ENCODE measurements at places on chromosomes 1 and 21. TPM values are rescaled to one million over a fixed set of nuclear protein-coding genes. Genes with fewer than 3 reads are reported as not detected.
A peak's percentile ranks its signal among the peaks of the same experiment; 100 is the strongest.

The CFHR3 gene
- 0.03 TPM for total RNA-seq

The TP73 gene
- total RNA-seq = 4.7 TPM

The RAB13 gene
- total RNA-seq = 36.6 TPM

The CLDN17 gene
- not detected for total RNA-seq

The SYTL1 gene
- 3.5 TPM for total RNA-seq

The LCE2A gene
- total RNA-seq = not detected

The PIGR gene
- total RNA-seq = not detected

The KCNA3 gene
- total RNA-seq = not detected

The KRTAP10-4 gene
- total RNA-seq = not detected

The LPAR3 gene
- not detected for total RNA-seq

The SPAG17 gene
- 0.05 TPM for total RNA-seq

GRCh38 chr1:110878591-110878990, 5.6 kb downstream of the CD53 start:
- no peak for DNase-seq

- DNase-seq = peak; percentile 4
Measured at GRCh38 chr1:101996825-101997465, at the start of gene OLFM3. TSS of gene OLFM3 (minus strand) at chr1:101996926.

- peak; percentile 96 for DNase-seq
Measured at GRCh38 chr1:92804721-92805201, 19.9 kb upstream of the EVI5 start.

- DNase-seq = no peak
Measured at GRCh38 chr1:31793086-31793485, 22.7 kb downstream of the SPOCD1 start.

DNA sequence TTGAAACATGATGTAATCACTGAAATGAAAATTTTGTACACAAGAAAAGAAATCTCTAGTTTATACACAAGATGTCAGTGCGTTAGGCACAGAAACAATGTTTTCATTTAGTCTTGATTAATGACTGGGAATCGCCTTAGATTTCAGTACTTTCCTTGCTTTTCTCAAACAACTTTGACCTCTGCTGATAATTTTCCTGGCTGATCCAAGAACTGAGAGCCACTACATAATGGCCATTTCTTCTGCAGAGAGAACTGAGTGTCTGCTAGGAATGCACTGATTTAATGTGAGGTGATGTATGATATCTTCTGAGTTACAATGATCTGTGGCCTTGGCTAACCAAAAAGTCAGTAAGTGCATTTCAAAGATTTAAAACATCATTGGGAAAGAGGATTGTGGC, 308.1 kb downstream of the CTH start:
- no peak for DNase-seq

DNA sequence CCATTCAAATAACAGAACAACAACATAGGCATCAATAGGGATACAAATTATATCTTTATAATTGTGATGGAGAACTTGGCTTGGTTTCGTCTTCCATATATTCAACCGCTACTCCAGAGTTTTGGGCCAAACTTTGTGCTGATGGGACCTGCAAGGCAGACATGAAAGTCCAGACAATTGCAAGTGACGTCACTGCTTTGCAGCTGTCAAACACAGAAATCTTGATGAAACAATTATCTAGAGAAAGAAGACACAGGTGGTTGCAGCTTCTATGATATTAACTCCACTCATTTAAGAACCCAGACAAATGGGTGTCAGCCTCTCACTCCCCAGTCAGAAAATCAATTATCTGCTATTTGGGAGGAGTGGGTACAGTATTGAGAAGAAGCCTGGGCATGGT, 390.6 kb downstream of the NUF2 start:
- DNase-seq = no peak

GRCh38 chr1:110070671-110071242, at the start of gene ALX3:
TSS of gene ALX3 (minus strand) at chr1:110070672. CDS start at chr1:110070612, 60 bp downstream.
- no peak for DNase-seq

- DNase-seq = peak; percentile 87
Measured at GRCh38 chr1:63674238-63674864, 81.1 kb downstream of the PGM1 start.

- no peak for DNase-seq
Measured at GRCh38 chr1:213082420-213083111, 31.5 kb downstream of the RPS6KC1 start.

GRCh38 chr1:208841436-208841835, 597.3 kb upstream of the PLXNA2 start:
- DNase-seq = no peak

DNA sequence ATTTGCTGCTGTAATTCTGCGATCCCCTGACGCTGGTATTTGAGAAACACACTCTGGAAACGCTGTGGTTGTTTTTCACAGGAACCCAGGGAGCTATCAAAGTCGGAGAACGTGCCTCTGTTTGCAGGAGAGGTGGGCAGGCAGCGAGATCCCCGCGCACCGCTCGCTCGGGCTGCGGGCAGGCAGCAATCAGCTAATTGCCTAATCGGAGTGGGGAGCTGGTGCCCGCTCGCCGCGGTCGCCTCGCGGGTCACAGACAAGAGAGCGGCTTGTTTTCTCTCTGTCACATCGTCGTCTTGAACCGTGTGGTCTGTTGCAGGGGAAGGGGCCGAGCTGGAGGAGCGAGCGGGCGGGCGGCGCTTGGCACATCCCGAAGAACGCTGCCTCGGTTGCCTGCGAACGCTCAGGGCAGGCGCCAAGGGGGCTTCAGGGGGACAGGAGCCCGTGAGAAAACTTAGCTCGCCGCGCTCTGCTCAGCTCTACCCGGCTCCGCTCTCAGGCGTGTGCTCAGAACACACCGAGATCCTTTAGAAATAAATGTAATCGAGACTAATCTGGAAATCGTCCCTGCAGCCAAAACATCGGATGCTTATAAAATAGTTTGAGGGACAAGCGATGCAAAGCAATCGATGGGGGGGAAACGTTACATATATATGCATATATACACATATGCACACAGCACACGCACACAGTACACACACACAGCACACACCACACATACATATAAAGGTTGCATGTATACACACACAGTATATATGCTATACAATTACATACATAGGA, 93.6 kb upstream of the SMYD2 start:
- DNase-seq = no peak

DNA sequence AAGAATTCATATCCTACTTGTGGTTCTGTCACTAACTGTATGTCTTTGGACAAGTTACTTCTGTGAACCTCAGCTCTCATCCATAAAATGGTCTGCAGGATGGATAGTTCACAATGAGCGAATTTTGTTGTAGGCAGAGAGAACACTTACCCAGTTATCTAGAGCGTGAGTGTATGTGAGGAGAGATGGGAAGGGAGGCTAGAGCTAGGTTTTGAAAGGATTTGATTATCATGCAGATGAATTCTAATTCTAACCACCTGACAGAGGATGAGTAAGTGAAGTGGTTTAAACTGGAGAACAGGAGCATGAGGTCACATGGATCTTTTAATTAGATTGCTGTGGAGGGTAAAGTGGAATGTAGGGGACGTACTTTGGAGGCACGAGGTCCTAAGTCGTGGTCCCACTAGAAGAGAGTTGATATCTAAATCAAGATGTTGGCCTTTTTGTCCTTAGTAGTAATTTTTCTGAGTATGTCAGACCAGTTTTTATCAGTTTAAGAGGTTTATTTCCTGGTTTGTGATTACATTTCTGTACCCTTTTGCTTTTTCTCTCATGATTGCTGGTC, 5.0 kb downstream of the SUCO start:
- DNase-seq = no peak

GRCh38 chr1:107946794-107947193, 18.2 kb downstream of the VAV3 start:
- no peak for DNase-seq

DNA sequence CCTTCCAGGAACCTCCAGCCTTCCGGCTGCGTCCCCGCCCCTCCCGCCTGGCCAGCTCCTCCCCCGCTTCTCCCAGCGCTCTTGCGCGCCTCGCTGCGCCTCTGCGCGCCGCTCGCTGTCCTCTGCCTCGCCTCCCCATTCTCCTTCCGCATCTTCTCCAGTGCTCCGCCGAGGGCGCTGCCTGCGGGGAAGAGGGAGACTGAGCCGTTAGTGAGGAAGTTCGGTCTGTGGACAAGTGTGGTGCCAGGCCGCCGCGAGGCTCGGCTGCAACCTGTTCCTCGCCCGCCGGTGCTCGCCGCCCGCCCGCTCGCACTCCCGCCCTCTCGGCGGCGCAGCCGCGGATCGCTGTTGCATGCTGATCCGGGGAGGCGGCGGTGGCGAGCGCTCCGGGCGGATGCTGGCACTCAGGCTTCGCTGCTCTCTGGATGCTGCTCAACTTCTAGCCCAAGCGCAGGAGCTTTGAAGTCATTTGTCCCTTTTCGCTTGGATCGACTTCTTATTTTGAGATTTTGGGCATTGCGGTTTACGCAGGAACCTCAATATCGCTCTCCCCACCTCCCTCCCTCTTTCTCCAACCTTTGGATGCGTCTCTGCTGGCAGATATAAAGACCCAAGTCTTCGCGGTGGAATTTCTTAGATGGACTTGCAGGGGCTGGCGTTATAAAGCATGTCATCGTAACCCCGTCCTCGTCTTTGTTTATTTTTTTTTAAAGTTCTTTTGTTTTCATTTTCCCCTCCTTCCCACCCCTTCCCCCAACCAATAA, 614 bp upstream of the CACNA1E start:
- no peak for DNase-seq

DNA sequence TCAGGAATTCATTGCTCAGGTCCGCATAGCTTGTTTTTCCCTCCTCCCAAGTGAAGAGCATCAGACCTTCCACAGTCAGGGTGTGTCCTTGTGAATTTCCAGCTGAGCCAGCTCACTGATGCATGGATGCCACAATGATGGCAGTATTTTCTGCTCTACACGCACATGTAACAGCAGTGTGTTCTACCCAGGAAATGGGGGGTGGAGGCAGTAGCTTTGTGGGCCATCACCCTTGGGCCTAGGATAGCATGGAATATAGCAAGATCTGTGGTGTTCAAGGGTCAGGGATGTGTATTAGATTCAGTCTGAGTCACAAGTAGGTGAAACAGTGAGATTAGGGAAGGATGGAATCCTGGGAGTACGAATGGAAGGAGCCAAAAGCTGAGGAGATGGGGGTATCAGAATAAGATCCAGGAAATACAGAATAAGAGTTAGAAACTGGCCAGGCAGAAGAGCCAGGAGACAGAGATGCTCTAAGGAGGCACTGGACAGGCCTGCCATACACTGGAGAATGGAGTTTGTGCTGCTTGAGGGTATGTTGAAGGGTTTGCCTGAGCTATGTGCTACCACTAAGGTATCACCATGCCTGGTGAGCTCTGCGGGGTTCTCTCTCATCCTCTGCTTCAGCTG, 90.6 kb upstream of the CNIH3 start:
- DNase-seq = peak; percentile 46

DNA sequence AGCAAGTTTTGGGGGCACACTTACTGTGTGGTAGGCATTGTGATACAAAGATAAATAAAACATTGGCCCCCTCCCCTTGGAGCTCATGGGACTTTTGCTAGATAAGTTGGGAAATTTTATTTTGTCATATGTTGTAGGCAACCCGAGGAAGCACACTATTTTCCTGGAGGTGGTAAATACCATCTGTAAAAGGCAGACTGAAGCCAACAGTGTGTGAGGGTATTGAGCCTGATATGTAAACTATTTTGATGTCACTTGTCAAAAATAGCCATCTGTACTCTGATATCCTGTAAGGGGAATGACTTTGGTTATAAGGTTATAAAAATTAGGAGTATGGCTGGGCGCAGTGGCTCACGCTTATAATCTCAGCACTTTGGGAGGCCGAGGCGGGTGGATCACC, 30.6 kb downstream of the VANGL2 start:
- DNase-seq = no peak

GRCh38 chr1:218525451-218526197, 180.5 kb downstream of the TGFB2 start:
- DNase-seq = no peak

DNA sequence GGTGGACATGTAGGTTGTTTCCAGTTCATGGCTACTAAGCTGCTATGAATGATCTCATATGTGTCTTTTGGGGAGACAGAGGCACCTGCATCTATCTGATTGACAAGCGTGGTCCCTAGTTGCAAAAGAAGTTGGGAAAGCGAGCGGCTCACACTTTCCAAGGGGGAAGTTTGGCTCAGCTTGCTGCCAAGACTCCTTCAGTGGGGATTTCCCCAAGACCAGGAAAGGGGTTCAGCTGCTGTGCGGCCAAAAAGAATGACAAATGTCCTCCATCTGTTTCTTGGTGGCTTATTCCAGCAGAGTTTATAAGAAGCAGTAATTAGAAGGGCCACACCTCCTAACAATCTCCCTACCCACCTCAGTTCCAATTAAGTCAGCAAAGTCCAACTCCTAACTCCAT, 128.5 kb upstream of the GALNT2 start:
- DNase-seq = no peak

- DNase-seq = peak; percentile 48
Measured at GRCh38 chr1:161473348-161473747, 31.9 kb upstream of the FCGR2A start.

- peak; percentile 79 for DNase-seq
Measured at GRCh38 chr1:225763716-225764548, 13.7 kb upstream of the SRP9 start.

DNA sequence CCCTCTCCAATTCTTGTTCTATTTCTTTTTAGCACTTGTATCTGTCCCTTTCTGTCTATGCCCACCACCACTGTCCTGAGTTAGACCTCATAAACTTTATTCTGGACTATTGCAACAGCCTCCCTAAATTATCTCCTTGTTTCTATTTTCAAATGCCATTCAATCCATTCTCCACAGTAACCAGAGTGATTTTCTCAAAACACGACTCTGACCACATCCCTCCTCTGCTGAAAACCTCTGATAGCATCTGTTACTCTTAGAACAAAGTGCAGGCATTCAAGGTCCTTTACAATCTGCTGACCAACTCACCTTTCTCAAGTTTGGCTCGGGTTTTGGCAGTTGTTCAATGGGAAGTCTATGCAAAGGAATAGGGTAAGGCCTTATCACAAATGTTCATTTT, 22.8 kb upstream of the GPX7 start:
- DNase-seq = no peak

GRCh38 chr1:29591601-29592260, 355.4 kb downstream of the PTPRU start:
- no peak for DNase-seq

GRCh38 chr1:114154963-114155322, 1.3 kb upstream of the SYT6 start:
- DNase-seq = peak; percentile 14

DNA sequence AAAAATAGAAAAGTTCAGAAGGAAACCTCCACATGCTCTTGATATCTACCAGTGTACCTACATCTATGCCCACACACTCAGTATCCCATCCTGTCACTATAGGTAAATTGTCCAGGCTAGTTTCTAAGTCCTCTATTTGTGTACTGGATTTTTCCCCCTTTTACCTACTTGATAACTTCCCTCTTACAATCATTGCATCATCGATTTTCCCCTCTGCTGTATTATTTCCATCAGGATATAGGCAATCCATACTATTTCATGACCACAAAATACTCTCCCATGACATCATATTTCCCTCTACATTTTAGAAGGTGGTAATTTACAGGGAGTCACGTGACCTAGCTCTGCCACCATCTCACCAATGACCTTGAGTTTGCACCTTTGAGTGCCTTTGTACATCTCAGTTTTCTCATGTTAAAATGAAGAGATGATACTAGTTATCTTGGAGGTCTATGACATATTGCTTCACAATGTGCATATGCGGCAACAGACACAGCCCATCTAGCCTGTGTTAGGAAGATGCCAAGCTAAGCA, 88.2 kb downstream of the GDAP2 start:
- DNase-seq = no peak

Measured in A172 (cell line).